Activated CD4-positive, alpha-beta T cell treated with anti-CD3 and anti-CD28 coated beads, Interleukin-2, amount 10 ng/mL, durations not matched to agents 7 days and 5 days (primary cell): ENCODE measurements at places on chromosomes 7 and 10. TPM values are rescaled to one million over a fixed set of nuclear protein-coding genes. Genes with fewer than 3 reads are reported as not detected.

The ACTL6B gene
- not detected for total RNA-seq

The MINDY4 gene
- 1.3 TPM for total RNA-seq

The VWC2 gene
- not detected for total RNA-seq

GRCh38 chr7:47407821-47408674 lies 173.9 kb downstream of the TNS3 start:
- DNase-seq, result no peak

DNA sequence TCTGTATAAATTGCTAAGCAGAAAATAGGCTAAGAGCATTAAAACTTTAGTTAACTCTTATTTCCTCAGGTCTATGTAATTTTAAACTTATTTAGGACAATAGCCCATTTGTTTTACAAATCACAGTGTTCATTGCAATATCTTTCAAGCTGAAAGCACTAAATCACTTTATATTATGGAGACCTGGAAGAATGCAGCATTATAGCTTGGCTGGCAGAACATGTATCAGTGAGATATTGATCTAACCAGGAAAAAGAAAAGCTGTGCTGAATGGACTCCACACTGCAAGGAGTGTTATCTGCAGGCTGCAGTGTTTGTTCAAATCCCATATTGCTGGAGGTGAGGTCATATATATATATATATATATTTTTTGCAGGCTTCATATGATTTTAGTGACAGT lies 517.5 kb downstream of the NRG3 start:
- DNase-seq, result no peak

The COBL gene
- total RNA-seq, result not detected

GRCh38 chr10:95268438-95268837 lies 22.4 kb downstream of the PDLIM1 start:
- DNase-seq, result no peak

The KEL gene
- total RNA-seq, result 0.15 TPM

- DNase-seq, result peak; percentile 15
Observed at GRCh38 chr7:106462365-106462859, 177.6 kb upstream of the NAMPT start.

The NEUROG3 gene
- not detected for total RNA-seq

The ANAPC16 gene
- total RNA-seq, result 87.1 TPM

- DNase-seq, result no peak
Observed at GRCh38 chr7:136652635-136653370, 215.6 kb upstream of the CHRM2 start.

The LRWD1 gene
- total RNA-seq, result 18.2 TPM

The SLC26A4 gene
- 2.0 TPM for total RNA-seq

DNA sequence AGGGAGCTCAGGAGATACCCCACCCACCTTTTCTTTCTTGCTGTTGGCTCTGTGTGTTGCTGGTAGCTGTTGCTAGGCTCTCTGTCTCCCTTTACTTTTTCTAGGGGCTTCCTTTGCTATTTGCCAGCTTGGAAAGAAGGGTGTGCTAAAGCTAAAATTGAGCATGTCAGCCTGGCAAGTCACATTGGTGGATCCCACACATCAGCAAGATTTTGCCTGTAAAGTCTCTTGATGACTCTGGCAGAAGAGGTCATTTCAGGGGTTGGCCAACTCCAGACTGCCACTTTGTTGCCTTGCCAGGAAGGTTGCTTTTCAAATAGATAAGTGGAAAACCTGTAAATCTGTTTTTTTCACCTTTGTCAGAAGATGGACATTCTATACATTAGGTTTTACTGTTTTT lies 9.9 kb downstream of the CCNY start:
- DNase-seq, result no peak

DNA sequence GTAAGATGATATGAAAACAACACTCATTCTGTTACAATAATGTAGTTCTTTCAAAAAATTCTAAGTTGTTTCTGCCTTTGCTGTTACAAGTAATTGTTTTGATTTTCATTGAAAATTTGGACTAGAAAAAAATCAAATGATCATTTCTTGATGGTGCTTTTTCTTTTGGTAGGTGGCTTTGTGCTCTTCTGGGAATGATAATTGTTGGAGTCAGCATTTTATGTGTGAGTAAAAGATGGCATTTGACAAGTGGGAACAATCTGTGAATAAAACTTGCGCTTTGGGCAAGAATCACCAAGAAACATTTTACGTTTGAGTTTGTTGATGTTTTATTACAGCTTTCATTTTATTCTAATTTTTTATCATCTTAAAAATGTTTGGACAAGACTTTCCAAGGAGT lies 25.9 kb downstream of the SLC18A2 start:
- no peak for DNase-seq

The PAOX gene
- total RNA-seq, result 2.6 TPM

DNA sequence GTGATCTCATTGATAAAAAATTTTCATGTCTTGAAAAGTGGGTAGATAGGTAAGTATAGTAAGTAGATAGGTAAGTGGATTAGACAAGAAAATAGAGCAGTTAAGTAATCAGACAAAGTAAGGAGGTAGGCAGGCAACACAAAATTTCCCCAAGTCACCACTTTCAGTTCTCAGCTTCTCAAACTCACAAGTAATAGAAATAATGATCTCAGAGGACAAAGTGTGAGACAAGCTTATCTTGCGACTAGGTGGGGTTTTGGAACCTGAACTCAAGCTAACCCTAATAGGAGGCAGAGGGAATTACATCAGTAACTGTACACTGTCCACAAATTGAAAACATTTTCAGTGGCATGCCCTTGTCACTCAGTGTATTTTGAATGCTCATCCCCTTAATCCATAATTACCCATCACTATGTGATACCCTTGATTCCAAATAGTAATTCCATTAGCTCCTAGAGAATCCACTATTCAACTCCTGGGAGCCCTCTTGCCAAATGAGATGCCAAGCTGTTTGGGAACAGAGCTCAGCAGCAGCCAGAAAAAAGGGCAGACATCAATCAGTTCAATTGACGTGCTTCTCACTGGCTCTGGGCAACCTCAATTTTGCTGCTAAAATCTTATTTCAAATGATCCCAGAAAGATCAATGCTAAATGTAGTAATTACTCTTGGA lies 703.2 kb downstream of the XPNPEP1 start:
- DNase-seq, result no peak

DNA sequence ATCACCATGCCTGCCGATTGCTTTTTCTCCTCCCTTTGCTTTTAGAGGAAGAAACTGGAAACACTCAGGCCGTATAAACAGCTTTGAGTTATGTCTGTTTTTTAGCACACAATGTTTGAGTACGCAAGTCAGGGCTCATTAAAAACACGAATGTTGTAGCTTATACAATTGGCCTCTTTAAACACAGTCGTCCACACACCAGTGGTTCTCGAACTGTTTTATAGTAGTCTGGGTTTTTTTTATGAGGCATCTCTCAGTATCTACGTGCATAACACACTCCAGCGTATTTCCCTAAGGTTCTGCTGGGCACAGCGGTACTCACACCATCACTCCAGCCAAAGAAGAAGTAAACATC lies 13.4 kb upstream of the CARD11 start:
- no peak for DNase-seq

The ENTPD1 gene
- 0.27 TPM for total RNA-seq

The GRID2IP gene
- not detected for total RNA-seq

GRCh38 chr7:70229242-70229641 lies 631.0 kb downstream of the AUTS2 start:
- DNase-seq, result no peak

The SEPTIN14 gene
- total RNA-seq, result not detected
